ENCODE measurements at places on chromosomes 3 and 15.

GRCh38 chr3:124424396-124424795 is 305.9 kb upstream of the UMPS start:
- ATAC-seq, result no peak

DNA sequence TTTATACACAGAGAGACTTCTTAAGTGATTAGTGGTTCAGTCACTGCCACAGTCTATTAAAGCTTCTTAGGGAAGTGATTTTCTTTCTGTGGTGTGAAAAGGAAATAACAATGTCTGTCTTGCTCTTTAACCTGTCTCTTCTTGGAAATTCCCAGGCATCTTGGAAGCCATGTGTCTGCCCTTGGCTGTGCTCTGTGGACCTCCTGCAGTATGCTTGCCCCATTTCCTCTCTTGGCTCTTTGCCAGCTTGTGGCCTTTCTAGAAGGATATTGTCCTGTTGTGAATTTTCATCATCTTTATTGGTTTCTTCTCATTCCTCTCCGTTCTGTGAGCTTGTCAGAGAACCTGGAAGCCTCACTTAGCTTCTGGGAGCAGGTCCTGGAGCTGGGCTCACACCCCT is 338.4 kb upstream of the C2CD4B start:
- no peak for ATAC-seq

DNA sequence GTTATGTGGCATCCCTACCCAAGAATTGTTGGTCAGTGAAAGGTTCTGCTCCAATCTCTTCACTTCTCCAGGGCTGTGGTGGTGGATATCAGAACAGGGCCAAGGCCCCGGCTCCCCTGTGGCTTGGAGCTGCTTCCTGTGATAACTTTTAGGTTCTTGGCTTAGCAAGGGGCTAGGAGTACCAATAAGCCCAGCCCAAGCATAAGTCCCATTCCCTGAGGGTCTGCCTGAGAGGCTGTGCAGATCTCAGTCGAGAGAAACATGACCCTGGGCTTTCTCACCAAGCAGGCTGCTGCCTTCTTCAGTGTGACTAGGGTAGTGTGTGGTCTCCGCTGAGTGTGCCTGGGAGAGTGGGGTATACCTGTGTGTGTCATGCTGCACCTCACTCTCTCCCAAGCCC is 7.1 kb downstream of the CLK3 start:
- ATAC-seq, result no peak

GRCh38 chr15:58608711-58609110 is 140.8 kb downstream of the ADAM10 start:
- ATAC-seq, result no peak

DNA sequence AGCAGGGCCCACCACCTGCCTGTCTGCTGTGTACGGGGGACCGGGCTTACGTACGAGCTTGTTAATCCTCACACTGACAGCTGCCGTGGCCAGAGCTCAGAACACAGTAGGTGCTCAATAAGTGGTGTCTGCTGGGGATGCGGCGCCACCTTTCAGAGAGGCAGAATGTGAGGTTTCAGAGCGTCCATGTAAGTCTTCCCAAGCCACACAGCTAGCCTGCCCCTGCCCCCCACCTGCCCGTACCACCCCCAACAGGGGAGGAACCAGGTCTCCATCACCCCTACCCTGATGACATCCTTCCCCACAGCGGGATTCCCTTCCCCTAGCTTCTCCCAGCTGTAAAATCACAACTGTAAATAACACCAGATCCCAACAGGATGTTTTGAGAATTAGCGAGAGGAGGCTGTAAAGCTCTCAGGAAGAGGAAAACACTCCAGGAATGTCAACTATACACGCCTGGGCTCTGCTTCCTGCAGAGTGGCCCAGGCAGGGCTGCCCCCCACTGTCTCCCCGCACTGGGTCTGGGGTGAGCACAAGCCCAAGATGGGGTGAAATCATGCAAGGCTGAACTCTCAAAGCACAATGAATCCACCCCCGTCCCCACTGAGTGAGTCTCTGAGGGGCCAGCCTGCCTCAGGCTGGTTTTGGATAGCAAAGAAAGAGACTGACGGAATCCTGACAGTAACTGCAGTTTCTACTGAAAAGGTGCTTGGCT is 250.1 kb upstream of the LYSMD4 start:
- ATAC-seq, result no peak

Measured in stimulated activated memory B cell treated with anti-CD40 and anti-IgM and Interleukin-4, amounts not matched to agents 10 μg/mL and 1 μg/mL and 100 μg/mL, for 72 hours (primary cell).